Stimulated activated CD8-positive, alpha-beta memory T cell treated with anti-CD3 and anti-CD28 coated beads, Interleukin-7, amount 100 ng/mL, for 48 hours (primary cell): ENCODE measurements at places on chromosomes 6 and 20.
A peak's percentile ranks its signal among the peaks of the same experiment; 100 is the strongest.

DNA sequence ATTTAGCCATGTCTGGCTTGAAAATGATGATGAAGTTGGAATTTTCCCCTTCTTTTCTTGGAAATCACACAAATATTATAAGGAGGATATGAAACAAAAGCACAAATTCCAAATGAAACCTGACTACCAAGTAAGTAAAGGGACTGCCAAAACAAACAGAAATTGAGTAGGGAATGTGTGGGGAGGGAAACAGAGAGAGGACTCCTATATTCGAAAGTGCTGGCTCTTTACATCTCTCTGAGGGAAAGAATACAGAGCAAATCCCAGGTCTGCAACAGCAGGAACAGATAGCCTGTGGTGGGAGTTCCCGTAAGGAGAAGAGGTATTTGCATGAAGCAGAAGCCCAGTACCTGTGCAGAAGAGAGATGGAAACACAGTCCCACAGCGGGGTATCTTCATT lies 583.7 kb downstream of the EPM2A start:
- no peak for DNase-seq

- no peak for DNase-seq
Measured at GRCh38 chr20:16007164-16007563, 566.1 kb downstream of the KIF16B start.

- peak; percentile 45 for DNase-seq
Measured at GRCh38 chr20:53949319-53949839, 121.0 kb downstream of the BCAS1 start.

DNA sequence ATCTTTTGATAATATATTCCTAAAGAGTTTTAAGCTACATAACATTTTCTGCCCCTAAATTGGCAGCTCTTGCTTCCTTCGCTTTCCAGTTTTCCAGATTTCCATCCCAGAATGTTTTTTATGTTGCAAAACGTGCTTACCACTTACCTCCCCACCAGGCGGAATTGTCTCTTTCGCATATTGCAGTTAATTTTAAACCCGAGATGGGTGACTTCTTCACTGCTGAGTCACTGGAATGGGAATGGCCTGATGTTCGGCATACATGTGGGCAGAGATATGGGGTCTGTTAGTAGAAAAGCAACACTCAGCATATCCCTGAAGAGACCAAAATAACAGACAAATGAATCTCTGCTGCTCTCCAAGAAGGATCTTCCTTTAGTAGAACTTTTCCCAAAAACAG lies 491.2 kb downstream of the PREX1 start:
- DNase-seq = no peak

DNA sequence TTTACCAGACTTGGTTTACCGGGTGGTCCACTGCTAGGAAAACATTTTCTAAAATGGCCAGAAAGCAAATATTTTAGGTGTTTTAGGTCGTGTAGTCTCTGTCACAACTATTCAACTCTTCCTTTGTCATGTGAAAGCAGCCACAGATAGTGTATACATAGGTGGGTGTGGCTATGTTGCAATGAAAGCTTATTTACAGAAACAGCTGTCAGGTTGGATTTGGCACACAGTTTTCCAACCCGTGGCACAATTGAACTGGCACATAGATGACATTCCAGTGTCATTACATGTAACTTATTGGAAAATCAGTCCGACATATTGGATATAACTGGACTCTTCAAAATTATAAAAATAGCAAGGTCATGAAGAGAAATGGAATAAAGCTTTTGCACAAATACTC lies 68.9 kb upstream of the KCNQ5 start:
- no peak for DNase-seq

DNA sequence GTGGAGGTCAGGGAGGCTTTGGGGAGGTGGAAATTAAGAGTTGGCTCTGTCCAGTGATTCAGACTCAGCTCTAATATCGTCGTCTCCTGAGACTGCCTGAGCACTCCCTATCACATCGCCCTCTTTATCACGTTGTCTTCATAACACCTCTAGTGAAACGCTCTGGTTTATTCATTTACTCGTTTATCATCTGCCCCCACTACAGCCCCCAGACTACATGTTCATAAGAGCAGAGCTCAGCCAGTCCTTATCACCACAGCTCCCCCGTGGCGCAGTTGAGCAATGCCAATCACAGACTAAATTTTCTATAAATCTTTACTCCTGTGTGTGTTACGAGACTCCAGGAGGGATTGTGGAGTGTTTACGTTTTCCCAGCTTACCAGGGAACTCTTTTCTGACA lies 316.2 kb downstream of the ADGRB3 start:
- no peak for DNase-seq

- no peak for DNase-seq
Measured at GRCh38 chr6:13742961-13743735, 31.5 kb upstream of the RANBP9 start.

DNA sequence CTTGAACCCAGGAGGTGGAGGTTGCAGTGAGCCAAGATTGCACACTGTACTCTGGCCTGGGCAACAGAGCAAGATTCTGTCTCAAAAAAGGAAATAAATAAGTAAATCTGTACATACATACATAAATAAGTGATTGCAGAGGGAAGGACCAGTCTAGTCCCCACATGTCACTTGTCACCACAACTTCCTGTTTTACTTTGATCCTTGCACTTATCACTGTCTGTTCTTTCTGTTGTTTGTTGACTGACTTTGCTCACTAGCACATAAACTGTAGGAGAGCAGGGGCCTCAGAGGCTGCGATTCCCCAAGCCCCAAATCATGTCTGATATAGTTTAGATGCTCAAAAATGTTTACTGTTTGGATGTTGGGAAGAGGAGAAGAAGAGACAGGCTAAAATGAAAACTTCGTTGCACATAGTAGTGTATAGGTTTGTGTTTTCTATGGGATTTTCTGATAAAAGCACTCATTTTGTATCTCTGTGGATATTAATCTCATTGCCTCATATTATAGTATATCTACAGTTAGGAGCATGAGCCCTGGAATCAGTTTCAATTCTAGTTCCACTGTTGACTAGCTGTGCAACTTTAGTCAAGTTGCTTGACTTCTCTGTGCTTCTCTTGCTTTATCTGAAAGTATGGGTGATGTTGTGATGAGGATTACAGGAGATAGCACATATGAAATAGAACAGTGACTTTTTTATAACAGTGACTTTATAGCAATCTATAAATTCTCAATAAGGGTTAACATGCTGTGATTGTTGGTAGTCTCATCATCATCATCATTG lies 165.0 kb downstream of the TBC1D7 start:
- no peak for DNase-seq

GRCh38 chr6:159052720-159053119 lies 7.9 kb upstream of the TAGAP start:
- DNase-seq = no peak
